ENCODE measurements at places on chromosomes 3 and 15. TPM values are rescaled to one million over a fixed set of nuclear protein-coding genes. Genes with fewer than 3 reads are reported as not detected.

PLSCR2 gene
- total RNA-seq = 0.71 TPM

KIF15 gene
- 0.53 TPM for total RNA-seq

TGM4 gene
- total RNA-seq = not detected

SH3GL3 gene
- total RNA-seq = 0.67 TPM

SLC24A5 gene
- 0.89 TPM for total RNA-seq

RPL15 gene
- 1,125 TPM for total RNA-seq

KY gene
- total RNA-seq = 3.3 TPM

PARP16 gene
- 13.6 TPM for total RNA-seq

GUCA1C gene
- not detected for total RNA-seq

BMF gene
- 15.0 TPM for total RNA-seq

RHOV gene
- total RNA-seq = 0.22 TPM

SH2D7 gene
- total RNA-seq = not detected

CFAP100 gene
- 1.5 TPM for total RNA-seq

P2RY1 gene
- 8.6 TPM for total RNA-seq

SHC4 gene
- total RNA-seq = 74.2 TPM

USP4 gene
- 83.2 TPM for total RNA-seq

SATB1 gene
- 52.2 TPM for total RNA-seq

HAPLN3 gene
- 15.9 TPM for total RNA-seq

ARHGEF26 gene
- 23.9 TPM for total RNA-seq

CNTN3 gene
- 3.7 TPM for total RNA-seq

KPNA1 gene
- total RNA-seq = 68.7 TPM

PPP2R3A gene
- 15.2 TPM for total RNA-seq

C3orf80 gene
- 0.49 TPM for total RNA-seq

CHL1 gene
- 252 TPM for total RNA-seq

CATSPER2 gene
- 12.5 TPM for total RNA-seq
